T-cell (primary cell): ENCODE measurements at places on chromosomes 1 and 21. TPM values are rescaled to one million over a fixed set of nuclear protein-coding genes. Genes with fewer than 3 reads are reported as not detected.

DNA sequence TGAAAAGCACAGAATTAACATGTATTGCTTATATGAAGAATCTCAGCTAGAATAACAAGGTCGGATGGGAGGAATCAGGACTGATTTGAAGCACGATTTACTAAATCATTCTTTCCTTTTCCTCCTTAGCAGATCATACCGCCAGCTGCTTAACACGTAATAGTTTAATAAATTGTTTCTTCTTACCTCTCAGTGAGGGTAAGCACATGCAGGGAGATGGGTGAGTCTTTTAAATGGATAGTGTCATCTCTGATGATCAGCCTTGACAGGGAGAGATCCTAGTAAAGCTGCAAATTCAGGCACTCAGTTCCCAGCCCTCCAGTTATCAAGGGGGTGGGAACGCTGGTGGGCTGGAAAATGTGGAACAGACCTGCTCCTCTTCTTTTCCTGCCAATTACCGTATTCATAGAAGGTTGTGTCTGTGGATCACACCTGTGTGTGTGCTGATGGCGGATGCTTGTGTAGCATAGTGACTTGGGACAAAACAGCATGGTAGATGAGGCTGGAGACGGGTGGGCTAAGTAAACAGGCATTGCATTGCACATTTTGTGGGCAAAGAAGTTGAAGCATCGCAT, 30.7 kb downstream of the NTPCR start:
- H3K4me3 ChIP-seq: no peak overlapping the region
- H3K27me3 ChIP-seq: no peaks in the 10 kb centered on the region
- H3K4me1 ChIP-seq: no peaks in the 10 kb centered on the region
- H3K36me3 ChIP-seq: peaks cover 30% of the 10 kb centered on the region
- H3K27ac ChIP-seq: no peak overlapping the region

DNA sequence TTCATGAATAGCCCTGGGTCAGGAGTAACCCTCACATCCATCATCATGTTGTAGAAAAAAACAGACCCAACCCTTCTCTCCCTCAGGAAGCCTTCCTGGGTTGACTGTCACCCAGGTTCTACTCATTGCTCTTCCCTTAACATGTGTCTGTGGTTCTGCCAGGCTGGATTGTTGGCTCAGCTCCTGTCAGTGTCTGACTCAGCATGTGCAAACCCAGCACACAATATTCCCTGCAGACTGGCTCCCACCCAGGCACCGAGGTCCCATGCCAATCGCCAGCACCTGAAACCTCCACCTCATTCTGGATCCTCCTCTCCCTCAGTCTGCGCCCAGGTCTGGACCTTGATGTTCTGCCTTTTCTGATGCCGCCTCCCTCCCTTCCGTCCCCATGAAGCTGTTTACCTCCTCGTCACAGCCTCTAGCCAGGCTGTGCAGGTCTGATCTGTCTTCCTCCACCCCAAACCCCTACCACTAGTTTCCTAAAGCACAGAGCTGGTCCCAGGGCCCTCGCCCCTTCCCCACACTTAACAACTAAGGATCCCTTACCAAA, 4.3 kb upstream of the S100A8 start:
- no peak for DNase-seq
- no peak overlapping the region for H3K4me3 ChIP-seq
- H3K27me3 ChIP-seq: peaks cover 59% of the 10 kb centered on the region
- H3K4me1 ChIP-seq: no peaks in the 10 kb centered on the region
- H3K36me3 ChIP-seq: no peaks in the 10 kb centered on the region

DNA sequence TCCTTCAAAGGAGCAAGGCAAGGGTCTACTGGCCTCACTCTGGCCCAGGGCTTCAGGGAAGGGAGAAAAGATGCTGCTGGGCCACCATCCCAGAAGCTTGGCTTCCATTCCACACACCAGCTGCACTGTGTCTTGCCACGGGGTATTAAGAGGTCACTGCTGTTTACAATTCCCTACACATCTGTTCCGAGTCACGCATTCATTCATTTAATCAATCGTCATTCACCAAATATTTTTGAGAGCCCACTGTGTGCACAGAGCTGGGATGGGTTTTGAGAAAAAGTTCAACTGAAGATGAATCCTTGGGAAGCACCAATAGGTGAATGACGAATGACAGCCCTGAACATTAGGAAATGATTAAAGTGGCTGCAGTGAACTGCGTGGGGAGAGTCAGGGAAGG, 101.7 kb downstream of the NAV1 start:
- H3K4me3 ChIP-seq: no peak overlapping the region
- no peaks in the 10 kb centered on the region for H3K27me3 ChIP-seq
- no peaks in the 10 kb centered on the region for H3K36me3 ChIP-seq
- no peak for DNase-seq

LCE1D gene
- not detected for total RNA-seq

- peak overlapping the region; percentile 97 for H3K27ac ChIP-seq
- no peaks in the 10 kb centered on the region for H3K27me3 ChIP-seq
- H3K36me3 ChIP-seq: peaks cover 9% of the 10 kb centered on the region
- peak; percentile 75 for DNase-seq
- H3K4me1 ChIP-seq: peaks cover 73% of the 10 kb centered on the region
Observed at GRCh38 chr1:100440075-100440809, 87.9 kb downstream of the CDC14A start.

GRCh38 chr1:201224666-201225370, 34.2 kb downstream of the IGFN1 start:
- no peak overlapping the region for H3K27ac ChIP-seq
- DNase-seq: no peak
- no peaks in the 10 kb centered on the region for H3K4me1 ChIP-seq
- H3K27me3 ChIP-seq: no peaks in the 10 kb centered on the region
- no peak overlapping the region for H3K4me3 ChIP-seq

SPOCD1 gene
- total RNA-seq: not detected

NEGR1 gene
- 0.15 TPM for total RNA-seq

- H3K27me3 ChIP-seq: no peaks in the 10 kb centered on the region
- no peaks in the 10 kb centered on the region for H3K36me3 ChIP-seq
- no peak for DNase-seq
- no peak overlapping the region for H3K4me3 ChIP-seq
- H3K27ac ChIP-seq: no peak overlapping the region
Observed at GRCh38 chr1:61753998-61754508, 11.8 kb downstream of the PATJ start.

DNA sequence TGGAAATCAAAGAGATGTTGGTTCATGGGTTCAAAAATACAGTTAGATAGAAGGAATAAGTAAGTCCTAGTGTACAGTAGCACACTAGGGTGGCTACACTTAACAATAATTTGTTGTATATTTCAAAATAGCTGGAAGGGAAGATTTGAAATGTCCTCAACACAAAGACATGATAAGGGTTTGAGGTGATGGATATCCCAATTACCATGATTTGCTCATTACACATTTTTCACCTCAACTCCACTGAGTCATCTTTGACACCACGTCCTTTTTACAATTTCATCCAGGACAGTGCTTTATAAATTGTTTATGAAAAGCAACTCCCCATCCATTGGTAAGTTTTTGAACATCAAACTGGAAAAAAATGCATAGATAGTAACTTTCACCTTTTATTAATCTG, 208.3 kb downstream of the ZC3H11B start:
- H3K27ac ChIP-seq: no peak overlapping the region
- no peak overlapping the region for H3K4me3 ChIP-seq
- H3K36me3 ChIP-seq: no peaks in the 10 kb centered on the region
- H3K27me3 ChIP-seq: no peaks in the 10 kb centered on the region
- no peak for DNase-seq

MYOG gene
- total RNA-seq: not detected

GRCh38 chr1:111505641-111506119, 2.2 kb upstream of the ADORA3 start:
- no peaks in the 10 kb centered on the region for H3K27me3 ChIP-seq
- no peaks in the 10 kb centered on the region for H3K36me3 ChIP-seq
- DNase-seq: no peak
- H3K4me1 ChIP-seq: peaks cover 74% of the 10 kb centered on the region

DNA sequence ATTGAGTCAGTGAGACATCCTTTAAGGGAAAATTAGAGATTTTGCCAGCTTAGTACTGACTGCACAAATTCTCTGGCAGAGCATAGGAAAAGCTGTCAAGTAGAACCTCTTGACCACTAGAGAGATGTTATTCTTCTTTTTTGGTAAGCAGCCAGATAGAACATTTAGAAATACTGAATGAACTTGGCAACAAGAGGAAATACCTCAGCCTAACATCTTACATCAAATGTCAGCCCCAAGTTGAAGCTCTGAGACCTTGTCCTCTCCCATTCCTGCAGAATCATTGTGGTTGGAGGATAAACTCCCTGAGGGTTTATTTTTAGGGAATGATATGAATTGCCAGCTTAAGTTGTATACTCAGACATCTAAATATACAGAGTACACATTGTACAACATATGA, 53.5 kb downstream of the MIGA1 start:
- H3K4me3 ChIP-seq: no peak overlapping the region
- no peak for DNase-seq
- no peak overlapping the region for H3K27ac ChIP-seq

HMCN1 gene
- total RNA-seq: 0.16 TPM

DNA sequence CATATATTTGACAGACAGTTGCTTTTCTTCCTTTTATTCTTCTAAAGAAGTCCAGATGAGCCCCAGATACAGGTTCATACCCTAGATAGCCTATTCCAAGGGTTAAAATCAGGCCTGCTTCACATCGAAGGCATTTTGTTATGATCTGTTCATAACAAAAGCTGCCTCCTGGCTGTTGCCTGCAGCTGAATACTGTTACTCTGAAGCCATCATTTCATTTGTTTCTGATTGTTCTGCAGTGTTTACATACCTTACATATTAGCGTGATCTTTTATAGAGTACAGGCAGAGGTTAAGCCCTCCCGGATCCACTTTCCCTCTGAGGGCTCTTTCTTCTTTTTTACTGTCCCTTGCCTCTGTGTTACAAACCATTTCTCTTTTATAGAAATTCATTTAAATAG, 219.0 kb upstream of the HOOK1 start:
- no peaks in the 10 kb centered on the region for H3K4me1 ChIP-seq
- no peak overlapping the region for H3K27ac ChIP-seq
- H3K27me3 ChIP-seq: no peaks in the 10 kb centered on the region
- no peaks in the 10 kb centered on the region for H3K36me3 ChIP-seq
- DNase-seq: no peak
- H3K4me3 ChIP-seq: no peak overlapping the region

ETV3L gene
- not detected for total RNA-seq

DNA sequence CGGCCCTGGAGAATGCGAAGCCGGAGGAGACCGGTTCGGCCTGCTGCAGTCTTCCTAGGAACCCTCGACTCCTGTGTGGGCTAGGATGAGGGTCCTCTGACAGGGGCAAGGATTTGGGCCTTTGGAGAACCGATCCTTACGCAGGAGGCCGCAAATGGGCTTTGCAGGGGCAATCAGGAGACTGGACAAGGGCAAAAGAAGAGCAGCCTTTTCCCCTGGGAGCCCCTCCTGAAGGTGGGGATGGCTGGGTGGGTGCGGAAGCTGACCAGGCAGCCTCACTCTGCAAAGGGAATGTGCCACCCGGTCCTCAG, 111.7 kb downstream of the NAV1 start:
- H3K4me1 ChIP-seq: peaks cover 11% of the 10 kb centered on the region
- H3K4me3 ChIP-seq: no peak overlapping the region
- no peak for DNase-seq
- H3K27me3 ChIP-seq: no peaks in the 10 kb centered on the region
- no peak overlapping the region for H3K27ac ChIP-seq

- H3K36me3 ChIP-seq: no peaks in the 10 kb centered on the region
- no peak overlapping the region for H3K27ac ChIP-seq
- peaks cover 23% of the 10 kb centered on the region for H3K27me3 ChIP-seq
- no peak overlapping the region for H3K4me3 ChIP-seq
Observed at GRCh38 chr1:204994086-204994862, 48.7 kb upstream of the CNTN2 start.

RNU1-1 gene
- total RNA-seq: 4,743 TPM

- H3K27me3 ChIP-seq: no peaks in the 10 kb centered on the region
- no peaks in the 10 kb centered on the region for H3K36me3 ChIP-seq
- no peak overlapping the region for H3K27ac ChIP-seq
- no peaks in the 10 kb centered on the region for H3K4me1 ChIP-seq
- H3K4me3 ChIP-seq: no peak overlapping the region
Observed at GRCh38 chr1:39928809-39929587, 25.9 kb upstream of the MFSD2A start.

DNA sequence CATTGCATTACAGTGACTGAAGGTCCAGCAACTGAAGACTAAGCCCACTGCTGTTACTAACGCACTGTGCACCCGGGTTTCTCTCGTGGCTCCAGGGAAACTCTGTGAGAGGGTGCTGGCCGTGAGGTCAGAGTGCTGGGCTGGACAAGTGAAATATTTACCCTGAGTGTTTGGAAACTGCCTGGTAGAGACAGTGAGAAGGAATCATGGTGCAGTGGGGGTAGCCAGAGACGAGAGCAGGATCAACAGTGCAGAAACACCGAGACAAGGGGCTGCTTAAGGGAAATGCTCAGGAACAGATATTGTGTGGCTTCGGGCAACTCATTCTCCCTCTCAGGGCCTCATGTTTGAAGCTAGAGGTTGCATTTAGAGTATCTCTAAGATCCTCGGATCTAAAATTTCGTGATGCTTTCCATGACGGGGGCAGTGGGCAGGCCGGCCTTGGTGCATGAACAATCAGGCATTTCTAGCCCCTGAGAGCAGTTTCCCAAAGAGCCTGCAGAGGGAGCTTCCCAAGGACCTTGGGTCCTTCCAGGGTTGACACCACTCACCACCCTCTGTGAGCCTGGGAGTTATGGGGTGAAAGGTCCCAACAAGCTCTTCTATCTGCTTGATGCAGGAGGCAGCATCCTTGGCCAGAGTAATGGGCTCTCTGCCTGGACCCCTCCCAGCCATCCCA, 9.7 kb downstream of the CD2 start:
- peaks cover 21% of the 10 kb centered on the region for H3K36me3 ChIP-seq
- peak overlapping the region; percentile 87 for H3K27ac ChIP-seq
- peaks cover 95% of the 10 kb centered on the region for H3K4me1 ChIP-seq

GRCh38 chr1:80457409-80457808, 1343.3 kb upstream of the ADGRL2 start:
- DNase-seq: no peak
- H3K36me3 ChIP-seq: no peaks in the 10 kb centered on the region
- H3K4me3 ChIP-seq: no peak overlapping the region
- H3K27me3 ChIP-seq: no peaks in the 10 kb centered on the region
- H3K27ac ChIP-seq: no peak overlapping the region

RHCE gene
- total RNA-seq: 0.36 TPM

DNA sequence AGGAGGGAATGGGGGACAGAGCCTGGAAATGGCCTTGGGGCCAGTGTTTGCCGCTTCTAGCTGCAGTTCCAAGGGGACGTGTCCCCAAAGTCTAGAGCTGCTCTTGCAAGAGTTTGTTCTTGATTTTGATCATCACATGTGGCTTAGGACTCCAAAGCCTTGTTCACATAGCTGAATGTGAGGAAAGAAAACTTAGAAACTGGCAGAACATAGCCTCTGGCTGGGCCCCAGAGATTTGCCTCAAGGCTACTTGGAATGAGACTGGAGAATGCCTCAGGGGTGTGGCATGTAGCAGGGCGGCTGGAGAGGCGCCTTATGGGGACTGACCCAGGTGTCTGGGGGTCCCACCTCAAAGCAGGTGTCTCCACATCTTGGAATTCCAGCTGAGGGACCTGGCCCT, 2.3 kb downstream of the PDXK start:
- no peaks in the 10 kb centered on the region for H3K27me3 ChIP-seq
- peaks cover 7% of the 10 kb centered on the region for H3K4me1 ChIP-seq
- no peak overlapping the region for H3K4me3 ChIP-seq

DNALI1 gene
- total RNA-seq: not detected

GRCh38 chr1:19644681-19645410, 735 bp downstream of the NBL1 start:
- peaks cover 50% of the 10 kb centered on the region for H3K27me3 ChIP-seq
- H3K4me1 ChIP-seq: no peaks in the 10 kb centered on the region
- peak; percentile 50 for DNase-seq
- H3K4me3 ChIP-seq: peak overlapping the region; percentile 53
